ENCODE measurements at places on chromosomes 5 and 9.

DNA sequence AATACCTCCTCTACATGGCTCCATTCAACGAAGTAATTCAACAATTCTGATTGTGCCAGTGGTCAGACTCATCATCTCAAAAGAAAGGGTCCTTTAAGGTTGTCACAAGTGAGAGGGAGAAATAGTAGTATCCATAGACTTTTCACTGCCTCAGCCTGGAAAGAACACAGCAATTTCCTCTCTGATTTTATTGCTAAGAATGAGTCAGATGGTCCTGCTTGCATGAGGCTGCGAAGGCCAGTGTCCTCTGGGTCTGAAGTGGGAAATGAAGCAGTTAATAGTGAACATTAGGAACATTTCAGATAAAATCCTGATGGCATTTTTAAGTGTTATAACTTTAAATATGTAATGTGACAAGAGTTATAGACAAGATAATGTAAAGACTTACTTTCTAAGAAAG lies 979.0 kb downstream of the EFNA5 start:
- DNase-seq, result no peak

GRCh38 chr5:168075387-168075786 lies 216.1 kb upstream of the WWC1 start:
- DNase-seq, result no peak

- no peak for DNase-seq
Observed at GRCh38 chr5:28249771-28250415, 1211.5 kb upstream of the CDH9 start.

DNA sequence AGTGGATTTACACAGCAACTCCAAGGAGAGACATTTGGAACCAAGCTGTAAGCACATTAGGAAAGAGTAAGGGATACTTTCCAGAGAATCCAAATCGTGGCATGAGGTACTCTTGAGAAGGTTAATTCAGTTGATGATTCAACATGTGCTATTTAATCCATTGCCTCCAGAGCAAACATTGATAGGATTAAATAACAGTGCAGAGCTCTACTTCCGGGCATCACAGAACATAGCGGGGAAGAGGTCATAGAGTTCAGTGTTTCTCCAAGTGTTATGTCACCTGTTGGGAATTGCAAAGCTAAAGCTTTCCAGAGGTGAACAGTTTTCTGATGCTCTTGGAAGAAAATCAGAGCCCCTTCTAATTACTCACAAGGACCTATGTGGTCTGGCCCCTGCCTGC lies 127.5 kb downstream of the PPP2R2B start:
- no peak for DNase-seq

DNA sequence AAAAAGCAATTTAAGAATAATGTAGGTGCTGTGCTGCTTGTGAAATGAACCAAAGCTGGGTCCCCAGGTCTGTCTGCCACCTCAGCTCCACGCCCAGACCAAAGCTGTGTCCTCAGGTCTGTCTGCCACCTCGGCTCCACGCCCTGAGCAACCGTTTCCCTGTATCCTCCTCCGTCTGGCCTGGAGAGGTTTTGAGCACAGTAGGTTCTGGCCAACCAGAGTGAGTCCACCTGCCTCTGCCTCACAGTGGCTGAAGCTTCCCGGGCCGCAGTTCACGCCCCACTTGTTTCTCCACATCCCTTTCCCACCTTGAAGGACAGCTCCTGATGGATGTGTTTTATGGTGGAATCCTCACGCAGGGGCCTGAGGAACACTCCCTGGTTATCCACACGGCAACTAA lies 120.5 kb downstream of the ADAMTS2 start:
- no peak for DNase-seq

DNA sequence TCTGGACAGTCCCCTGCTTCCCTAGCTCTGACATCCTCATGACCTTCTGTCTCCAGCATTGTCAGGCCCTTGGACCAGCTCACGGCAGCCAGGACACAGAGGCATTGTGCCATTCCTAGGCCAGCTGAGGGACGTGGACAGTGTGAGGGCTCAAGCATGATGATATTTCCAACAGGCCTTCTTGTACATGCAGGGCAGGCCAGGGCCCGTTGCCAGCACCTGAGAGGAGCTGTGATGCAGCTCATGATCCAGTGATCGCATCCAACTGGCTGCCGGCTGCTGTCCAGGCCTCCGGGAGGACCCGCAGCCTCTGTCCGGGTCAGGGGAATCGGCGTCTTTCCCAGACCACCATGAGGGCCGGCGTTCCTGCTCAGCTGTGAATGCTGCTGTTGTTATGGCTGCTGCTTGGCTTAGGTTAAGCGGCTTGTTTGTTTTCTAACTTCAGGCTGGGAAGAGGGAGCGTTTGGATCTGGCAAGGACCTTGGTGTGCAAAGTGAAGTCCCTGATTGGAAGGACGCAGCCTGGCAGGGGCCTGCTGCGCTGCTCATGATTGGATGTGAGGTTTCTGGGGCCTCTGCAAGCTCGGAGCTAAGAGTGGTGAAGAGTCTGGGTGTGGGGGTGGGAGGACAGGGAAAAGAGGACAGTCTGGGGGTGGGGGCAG lies 53.8 kb downstream of the PDZD2 start:
- no peak for DNase-seq

DNA sequence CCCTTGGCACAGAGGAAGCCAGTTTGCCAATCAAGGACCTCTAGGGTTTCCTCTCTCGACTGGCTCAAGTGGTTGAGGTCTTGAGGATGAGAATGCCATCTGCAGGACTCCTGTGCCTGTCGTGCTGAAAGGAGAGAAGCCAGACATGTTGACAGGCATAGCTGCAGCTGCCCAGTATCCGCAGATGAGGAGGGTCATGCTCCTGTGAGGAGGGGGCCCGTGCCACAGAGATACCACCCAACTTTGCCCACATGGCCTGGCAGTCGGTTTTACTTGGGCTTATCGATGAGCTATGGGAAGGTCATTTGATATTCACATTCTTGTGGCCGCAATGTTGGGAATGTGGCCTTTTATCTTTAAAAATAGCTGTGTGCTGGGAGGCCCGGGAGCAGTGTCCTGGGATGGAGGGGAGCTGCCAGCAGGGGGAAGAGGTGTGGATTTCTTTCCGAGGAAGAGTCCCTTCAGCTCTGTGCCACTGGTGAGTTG lies 17.4 kb downstream of the FRMPD1 start:
- DNase-seq, result no peak

- peak; percentile 70 for DNase-seq
Observed at GRCh38 chr9:114382699-114383520, 4.9 kb downstream of the AKNA start.

DNA sequence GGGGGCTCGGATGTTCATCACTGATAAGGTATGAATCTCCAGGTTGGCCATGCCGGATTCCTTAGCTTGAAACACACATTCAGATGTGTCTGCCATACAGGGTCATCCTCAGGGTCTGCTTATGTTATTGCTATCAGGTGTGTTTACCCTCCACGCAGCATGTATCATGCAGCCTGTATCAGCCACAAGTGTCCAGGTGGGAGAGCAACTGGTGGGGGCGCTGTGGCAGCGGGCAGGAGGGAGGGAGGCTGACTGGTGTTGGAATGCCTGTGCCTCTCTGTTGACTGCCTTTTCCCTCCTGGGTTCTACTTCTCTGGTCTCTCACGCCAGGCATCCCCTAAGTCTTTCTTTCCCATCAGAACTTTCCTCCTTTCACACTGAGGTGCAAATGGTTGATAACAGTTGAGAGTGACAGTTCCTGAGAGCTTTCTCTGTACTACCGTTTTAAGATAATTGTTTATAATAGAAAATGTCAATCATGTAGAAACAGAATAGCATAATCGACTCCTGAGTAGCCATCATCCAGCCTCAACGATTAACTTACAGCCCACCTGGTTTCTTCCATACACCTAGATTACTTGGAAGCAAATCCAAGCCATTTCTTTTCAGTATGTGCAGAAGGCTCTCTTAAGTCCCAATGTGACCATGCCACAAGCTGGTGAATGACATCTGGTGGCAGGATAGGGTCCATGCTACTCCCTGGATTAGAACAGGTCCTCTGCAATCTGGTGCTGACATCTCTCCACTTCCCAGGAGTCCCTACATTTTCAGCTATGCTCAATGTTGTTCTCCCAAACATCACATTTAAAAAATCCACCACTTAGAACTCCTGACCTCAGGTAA lies 86.6 kb downstream of the ACER2 start:
- DNase-seq, result no peak

DNA sequence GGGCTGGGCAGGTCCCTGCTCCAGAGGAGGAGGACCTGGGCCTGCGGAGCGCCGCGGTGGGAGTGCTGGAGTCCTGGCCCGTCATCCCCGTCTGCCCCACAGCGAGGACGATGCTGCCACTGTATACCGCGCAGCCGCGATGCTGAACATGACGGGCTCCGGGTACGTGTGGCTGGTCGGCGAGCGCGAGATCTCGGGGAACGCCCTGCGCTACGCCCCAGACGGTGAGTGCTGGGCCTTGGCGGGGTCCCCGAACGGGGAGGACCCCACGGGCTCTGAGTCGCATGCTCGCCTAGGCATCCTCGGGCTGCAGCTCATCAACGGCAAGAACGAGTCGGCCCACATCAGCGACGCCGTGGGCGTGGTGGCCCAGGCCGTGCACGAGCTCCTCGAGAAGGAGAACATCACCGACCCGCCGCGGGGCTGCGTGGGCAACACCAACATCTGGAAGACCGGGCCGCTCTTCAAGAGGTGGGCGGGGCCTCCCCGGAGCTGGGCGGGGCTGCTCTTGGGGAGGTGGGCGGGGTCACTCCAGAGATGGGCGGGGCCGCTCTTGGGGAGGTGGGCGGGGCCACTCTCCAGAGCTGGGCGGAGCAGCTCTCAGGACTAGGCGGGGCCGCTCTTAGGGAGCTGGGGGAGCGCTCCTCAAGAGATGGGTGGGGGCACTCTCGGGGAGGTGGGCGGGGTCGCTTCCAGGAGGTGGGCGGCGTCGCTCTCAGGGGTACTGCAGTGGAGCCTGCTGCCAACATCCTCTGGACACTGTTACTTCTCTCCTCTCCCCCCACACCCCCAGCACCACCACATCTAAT lies 13.1 kb downstream of the LRRC26 start:
- peak; percentile 57 for DNase-seq

- DNase-seq, result no peak
Observed at GRCh38 chr5:55517804-55518203, 17.0 kb downstream of the PLPP1 start.

DNA sequence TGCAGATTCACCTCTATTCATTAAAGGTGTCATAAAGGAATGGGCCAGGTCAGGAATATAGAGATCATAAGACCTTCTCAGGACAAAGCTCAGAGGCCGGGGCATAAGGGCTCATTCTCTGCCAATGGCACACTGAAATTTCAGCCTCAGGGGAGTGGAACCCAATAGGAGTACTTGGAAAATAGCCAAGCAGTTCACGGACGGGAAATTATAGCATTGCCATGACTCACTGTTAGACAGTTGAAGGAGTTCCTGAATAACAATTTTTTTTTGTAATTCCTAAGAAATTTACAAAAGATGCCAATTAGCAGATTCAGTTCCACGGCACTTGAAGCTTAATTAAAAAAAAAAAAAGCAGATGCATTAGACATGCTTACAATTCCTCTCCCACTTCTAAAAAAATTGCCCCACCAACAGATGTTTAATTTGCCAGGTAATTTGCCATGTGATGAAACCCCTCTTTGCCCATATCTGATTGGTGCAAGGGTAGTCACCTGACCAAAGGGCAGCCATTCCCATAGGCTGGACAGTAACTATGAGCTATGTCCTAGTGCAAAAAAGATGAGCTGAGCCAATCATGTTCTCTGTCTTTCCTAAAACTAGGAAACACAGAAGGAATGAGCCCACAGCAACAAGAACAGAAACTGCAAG lies 58.6 kb downstream of the PTCD2 start:
- DNase-seq, result no peak

DNA sequence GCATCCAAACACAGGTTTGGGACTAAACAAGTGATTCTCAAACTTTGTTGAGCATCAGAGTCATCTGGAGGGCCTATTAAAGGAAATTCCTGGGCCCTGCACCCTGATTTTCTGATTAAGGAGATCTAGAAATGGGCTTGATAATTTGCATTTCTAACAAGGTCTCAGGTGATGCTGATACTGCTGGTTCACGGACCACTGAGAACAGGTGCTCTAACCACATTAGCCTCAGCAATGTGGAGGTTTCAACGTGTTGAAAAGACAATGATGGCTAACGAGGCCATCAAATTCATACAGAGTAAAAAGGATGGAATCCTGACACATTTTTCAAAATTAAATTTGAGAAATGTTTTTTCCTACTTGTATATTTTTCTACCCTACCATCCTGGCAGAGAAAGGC lies 172.1 kb downstream of the TSSK1B start:
- DNase-seq, result no peak

- no peak for DNase-seq
Observed at GRCh38 chr9:70772601-70773000, 348.8 kb downstream of the TRPM3 start.

DNA sequence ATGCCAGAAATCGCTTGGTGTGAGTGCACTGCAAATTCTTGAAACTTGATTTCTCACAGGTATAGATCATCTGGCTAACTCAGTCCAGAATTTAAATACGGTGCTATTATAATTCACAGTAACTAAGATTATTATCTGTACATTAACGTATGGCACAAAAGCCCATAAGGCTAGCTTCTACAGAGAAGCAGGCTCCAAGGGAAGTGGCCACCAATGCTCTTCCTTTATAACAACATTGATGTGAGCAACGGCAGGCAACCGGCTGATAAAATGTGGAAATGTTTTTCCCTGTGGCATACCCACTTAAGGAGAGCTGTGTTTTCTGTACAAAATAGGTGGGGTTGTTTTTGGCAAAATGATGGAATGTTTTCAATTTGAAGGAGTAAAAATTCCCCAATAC lies 35.7 kb downstream of the SEMA4D start:
- DNase-seq, result no peak

GRCh38 chr9:742914-743589 lies 98.4 kb upstream of the DMRT1 start:
- no peak for DNase-seq
